Occipital lobe (tissue), 3 donors: ENCODE measurements at places on chromosomes 16 and 17. TPM values are rescaled to one million over a fixed set of nuclear protein-coding genes. Genes with fewer than 3 reads are reported as not detected.

DNA sequence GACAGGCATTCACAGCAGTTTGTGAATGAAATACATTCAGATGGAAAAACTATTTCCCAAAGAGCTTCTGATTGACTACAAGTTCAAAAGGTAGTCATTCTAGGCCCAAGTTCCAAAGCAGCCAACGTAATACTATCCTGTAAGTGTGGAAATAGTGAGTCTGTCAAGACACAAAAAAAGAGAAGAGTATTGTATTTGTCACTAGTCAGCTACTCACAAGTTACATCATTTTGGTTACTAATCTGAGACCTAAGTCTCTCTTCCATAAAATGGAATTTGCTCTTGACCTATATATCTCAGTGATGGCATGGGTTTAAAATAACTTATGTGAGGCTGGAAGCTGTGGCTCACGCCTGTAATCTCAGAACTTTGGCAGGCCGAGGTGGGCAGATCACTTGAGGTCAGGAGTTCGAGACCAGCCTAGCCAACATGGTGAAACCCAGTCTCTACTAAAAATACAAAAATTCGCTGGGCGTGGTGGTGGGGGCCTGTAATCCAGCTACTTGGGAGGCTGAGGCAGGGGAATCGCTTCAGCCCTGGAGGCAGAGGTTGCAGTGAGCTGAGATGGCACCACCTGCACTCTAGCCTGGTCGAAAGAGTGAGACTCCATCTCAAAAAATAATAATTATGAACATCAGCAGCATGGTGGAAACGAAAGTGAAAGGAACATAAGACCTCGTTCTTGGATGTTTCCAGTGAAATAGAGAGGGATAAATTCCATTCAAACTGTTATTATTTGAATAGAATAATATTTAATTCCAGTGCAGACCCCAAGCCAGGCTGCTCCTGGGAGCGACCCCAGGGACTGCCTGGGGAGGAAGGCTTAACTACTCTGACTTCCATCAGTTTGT lies 2.9 kb downstream of the CMC2 start:
- DNase-seq: no peak

GRCh38 chr16:6297666-6298410 lies 1034.8 kb upstream of the RBFOX1 start:
- no peak for DNase-seq

- no peak for DNase-seq
Measured at GRCh38 chr16:30663038-30663437, 4.8 kb downstream of the FBRS start.

GRCh38 chr17:39229274-39229913 lies 3.6 kb upstream of the STAC2 start:
- no peak for DNase-seq

DNA sequence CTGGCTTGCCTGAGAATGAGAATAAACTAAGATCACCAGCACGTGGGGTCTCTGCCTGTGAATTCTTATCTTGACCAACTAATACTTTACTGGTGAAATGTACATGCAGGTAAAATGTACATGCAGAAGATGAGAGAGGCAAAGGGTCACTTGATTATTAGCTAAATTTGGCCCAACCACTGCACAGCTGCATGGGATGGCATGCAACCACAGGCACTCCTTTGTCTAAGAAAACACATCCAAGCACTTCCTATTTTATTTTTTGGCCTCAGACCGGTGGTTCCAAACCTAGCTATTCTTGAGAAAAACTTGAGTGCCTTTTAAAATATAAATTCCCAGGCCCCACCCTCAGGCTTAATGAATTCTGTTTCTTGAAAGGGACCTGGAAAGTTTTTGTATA lies 77.9 kb downstream of the SYCE1L start:
- DNase-seq: no peak

DNA sequence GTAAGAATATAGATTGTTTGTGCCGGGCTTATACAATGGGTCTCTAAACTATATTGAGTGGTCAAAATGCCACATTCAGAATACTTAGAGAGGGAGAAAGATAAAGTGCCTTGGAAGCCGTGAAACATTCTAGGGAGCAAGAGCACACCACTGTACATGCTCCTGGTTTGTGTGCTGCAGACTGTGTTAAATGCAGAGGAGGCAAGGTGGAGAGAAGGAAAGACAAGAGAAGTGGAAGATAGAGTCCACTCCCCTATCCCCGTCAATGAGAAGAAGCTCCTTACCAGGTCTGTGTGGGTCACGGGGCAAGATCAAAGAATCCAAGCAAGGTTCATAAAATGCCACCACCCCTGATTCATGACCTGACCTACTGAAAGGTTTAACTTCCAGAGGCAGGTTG lies 267.1 kb upstream of the TBX2 start:
- DNase-seq: no peak

- no peak for DNase-seq
Measured at GRCh38 chr17:77617516-77617915, 341.0 kb upstream of the TNRC6C start.

DNA sequence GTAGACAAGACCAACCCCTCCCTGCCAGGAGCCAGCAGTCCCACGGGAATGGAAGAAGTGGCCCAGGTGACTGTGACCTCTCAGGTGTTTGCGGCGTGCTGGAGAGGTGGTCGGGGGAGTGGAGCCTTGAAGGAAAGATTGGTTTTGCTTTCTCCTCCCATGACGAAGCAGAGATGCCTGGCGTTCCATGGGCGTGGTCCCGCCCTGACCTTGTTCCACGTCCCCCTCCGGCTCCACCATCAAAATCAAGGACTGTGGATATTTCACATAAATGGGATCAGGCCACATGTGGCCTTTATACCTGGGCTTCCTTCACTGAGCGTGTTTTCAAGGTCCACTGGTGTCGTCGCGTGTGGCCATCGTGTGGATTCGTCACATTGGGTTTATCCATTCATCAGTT lies 270.6 kb upstream of the TNRC6C start:
- DNase-seq: no peak

GRCh38 chr17:2025622-2026309 lies 632 bp upstream of the RTN4RL1 start:
- DNase-seq: peak; percentile 46

DNA sequence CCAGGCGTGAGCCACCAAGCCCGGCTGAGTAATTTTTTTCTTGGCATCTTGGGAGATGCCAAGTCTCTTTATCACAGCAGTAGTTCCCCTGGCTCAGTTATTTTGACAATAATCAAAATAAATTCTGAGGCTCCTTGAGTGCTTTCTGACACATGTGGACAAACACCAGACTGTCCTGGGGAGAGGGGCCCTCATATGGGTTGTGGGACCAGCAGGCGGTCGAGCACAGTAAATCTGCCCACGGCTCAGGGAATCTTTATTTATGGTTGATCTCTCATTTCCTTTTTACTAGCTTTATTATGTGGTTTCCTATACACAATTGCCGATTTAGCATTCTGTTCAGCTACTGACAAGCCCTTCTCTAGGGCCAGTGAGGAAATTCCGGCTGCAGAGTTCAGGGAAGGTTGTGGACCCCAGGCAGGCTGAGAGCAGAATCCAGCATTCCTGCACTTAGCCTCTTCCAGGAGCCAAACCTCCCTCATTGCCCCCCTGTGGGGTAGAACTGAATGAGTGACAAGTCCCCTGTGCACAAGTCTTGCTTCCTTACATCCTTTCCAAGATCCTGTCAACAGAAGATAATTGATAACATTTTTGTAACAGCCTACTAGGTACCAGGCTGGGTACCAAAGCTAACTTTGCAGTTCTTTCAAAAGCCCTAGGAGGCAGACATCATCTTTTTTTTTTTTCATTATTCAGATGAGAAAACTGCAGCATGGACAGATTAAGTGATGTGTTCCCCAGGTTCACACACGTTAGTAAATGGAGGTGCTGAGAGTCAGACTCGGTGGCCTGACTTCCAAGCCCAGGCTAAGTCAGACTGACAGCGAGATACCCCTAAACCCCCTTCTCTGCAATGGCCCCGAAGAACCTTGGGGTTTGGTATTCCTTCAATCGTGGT lies 40.2 kb downstream of the HS3ST3B1 start:
- no peak for DNase-seq

DNA sequence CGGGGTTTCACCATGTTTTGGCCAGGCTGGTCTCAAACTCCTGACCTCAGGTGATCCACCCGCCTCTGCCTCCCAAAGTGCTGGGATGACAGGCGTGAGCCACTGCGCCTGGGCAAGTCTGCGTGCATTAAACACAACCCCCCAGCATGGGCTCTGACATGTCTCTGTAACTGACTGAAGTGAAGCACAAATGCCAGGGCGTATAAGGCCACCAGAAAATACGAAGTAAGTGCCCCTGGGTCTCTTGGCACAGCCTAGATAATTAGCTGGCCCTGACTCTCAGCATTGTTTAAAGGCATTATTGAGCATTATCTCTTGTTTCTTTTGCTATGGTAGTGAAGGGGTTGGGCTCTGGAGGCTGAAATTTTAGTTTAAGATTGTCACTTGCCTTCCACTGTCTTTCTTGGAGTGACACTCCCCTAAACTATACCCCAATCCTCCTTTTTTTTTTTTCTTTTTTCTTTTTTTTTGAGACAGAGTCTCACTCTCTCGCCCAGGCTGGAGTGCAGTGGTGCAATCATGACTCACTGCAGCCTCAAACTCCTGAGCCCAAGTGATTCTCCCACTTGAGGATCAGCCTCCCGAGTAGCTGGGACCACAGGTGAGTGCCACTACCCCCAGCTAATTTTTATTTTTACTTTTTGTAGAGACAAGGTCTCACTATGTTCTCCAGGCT lies 8.2 kb upstream of the SEC14L1 start:
- DNase-seq: no peak

- DNase-seq: no peak
Measured at GRCh38 chr17:39699818-39700147, at the start of gene ERBB2. TSS of gene ERBB2 (plus strand) at chr17:39700064. CDS start at chr17:39700239, 175 bp downstream.

DNA sequence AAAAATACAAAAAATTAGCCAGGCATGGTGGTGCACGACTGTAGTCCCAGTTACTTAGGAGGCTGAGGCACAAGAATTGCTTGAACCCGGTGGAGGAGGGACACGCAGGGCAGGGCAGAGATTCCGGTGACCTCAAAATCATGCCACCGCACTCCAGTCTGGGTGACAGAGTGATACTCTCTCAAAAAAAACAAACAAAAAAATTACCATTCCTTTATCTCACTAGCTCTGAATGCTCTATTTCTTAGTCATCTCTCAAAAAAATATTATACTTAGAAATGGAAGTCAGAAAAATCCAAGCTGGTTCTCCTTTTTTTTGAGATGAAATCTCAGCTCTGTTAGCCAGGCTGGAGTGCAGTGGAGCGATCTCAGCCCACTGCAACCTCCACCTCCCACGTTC lies 40.8 kb downstream of the SPOP start:
- DNase-seq: no peak

GRCh38 chr16:65453646-65454045 lies 331.8 kb upstream of the CDH11 start:
- no peak for DNase-seq

DNA sequence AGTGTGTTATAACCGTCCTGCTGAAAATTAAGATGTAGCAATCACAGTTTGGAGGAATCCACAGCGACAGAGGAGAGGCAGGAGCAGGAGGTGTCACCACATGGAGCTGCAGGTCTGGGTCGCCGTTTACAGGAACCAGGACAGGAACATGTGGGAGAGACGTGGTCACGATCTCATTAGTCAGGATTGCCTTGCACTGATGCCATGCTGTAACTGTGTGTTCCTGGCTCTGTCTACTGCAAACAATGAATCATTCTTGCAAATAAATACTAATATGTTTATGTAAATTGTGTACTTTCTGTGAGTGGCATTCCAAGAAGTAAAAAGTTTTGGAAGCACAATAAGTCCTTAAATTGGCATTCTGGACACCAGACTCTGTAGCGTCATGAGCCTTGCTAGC lies 271.8 kb downstream of the CPPED1 start:
- no peak for DNase-seq

- no peak for DNase-seq
Measured at GRCh38 chr16:21235199-21235585, 1.7 kb downstream of the ANKS4B start.

- DNase-seq: no peak
Measured at GRCh38 chr17:31908386-31908785, 6.9 kb upstream of the UTP6 start.

Gene SLC16A6
- total RNA-seq: 3.1 TPM

- no peak for DNase-seq
Measured at GRCh38 chr17:73268582-73269328, 7.1 kb upstream of the CPSF4L start.

Gene CLUH
- total RNA-seq: 17.5 TPM

- no peak for DNase-seq
Measured at GRCh38 chr16:29712809-29713208, 33.0 kb downstream of the C16orf54 start.

Gene WNT3
- 5.1 TPM for total RNA-seq

- no peak for DNase-seq
Measured at GRCh38 chr16:86761111-86762031, 183.0 kb downstream of the FOXL1 start.

- DNase-seq: no peak
Measured at GRCh38 chr17:78777881-78778280, 4.2 kb downstream of the CYTH1 start.

- no peak for DNase-seq
Measured at GRCh38 chr17:57873261-57874057, 23.6 kb upstream of the MRPS23 start.

DNA sequence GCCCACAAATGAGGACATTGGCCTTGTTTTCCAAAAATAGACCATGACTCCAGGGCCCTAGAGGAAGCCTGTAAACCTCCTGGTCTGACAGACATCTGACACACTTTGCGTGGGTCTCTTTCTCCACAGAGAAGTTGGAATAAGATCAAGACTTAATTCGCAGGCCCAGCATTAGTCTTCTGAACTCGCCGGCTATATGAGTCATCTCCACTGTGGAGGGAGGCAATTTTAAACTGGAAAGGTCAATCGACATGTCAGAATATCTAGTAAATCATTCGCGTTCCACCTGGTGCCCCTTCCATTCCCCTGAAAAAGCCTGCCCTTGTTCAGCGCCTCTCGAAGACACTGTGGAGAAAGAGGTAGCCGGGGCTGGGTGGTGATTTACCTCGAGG lies 140.1 kb downstream of the CLEC16A start:
- DNase-seq: no peak

GRCh38 chr16:1723450-1724147 lies 17.6 kb downstream of the MAPK8IP3 start:
- no peak for DNase-seq

- no peak for DNase-seq
Measured at GRCh38 chr17:43713494-43714162, 45.0 kb downstream of the SOST start.

DNA sequence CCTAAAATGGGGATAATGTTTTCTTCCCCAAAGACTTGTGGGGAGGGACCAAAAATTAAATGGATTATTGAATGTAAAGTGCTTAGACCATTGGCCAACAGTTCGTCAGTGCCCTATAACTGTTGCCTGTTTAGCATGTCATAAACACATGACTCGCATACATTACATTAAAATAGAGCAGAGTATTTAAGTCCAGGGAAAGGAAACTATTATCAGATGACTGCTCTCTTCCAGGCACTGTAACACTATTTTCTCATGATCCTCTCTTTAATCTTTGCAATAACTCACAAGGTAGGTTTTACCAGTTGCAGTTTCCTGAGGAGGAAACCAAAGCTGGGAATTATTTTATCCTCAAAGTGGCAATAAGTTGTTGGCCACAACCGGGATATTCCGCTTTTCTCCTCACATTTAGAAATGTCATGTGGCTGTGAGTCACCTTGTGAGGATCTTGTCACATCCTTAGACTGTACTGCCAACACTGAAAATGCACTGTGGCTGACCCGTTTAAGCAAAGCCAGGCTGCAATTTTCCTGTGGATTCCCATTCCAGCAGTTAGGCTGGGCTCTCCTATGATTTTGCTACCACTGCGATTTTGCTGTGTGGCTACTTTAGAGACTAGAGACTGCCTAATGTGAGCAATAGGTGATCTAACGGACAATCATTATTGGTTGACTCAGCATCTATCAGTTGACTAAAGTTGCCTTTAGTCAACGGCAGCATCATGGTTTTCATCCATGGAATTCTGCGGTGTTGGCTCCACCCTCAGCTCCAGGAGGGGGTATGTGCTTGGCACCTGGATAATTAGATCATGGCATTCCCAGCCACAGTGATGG lies 58.3 kb upstream of the DHX40 start:
- no peak for DNase-seq

Gene RDM1
- 0.62 TPM for total RNA-seq

Gene KLHL10
- not detected for total RNA-seq
